A549 treated with GW870086 at 1 μM for 4 hours (cell line): ENCODE measurements at places on chromosomes 2 and 18. TPM values are rescaled to one million over a fixed set of nuclear protein-coding genes. Genes with fewer than 3 reads are reported as not detected.

Gene SCN9A
- total RNA-seq = 2.6 to 5.0 TPM (median 4.2 TPM) in 5 replicates

Gene FOXD4L1
- total RNA-seq = 0.24 to 0.56 TPM (median 0.30 TPM) in 5 replicates

Gene TCF23
- not detected in 5 replicates for total RNA-seq

Gene ZNF532
- total RNA-seq = 17.2 to 25.2 TPM (median 21.4 TPM) in 5 replicates

Gene C2orf78
- not detected in 5 replicates for total RNA-seq

Gene CDK15
- total RNA-seq = not detected in 5 replicates

Gene ATP6V1B1
- total RNA-seq = 1.2 to 2.5 TPM (median 2.4 TPM) in 5 replicates

Gene GPR17
- total RNA-seq = 0.08 to 0.16 TPM (median 0.15 TPM) in 3 of 5 replicates, not detected in the others

Gene BOLL
- not detected in 5 replicates for total RNA-seq

Gene EFHD1
- 3.3 to 4.9 TPM (median 3.6 TPM) in 5 replicates for total RNA-seq
